ENCODE measurements at places on chromosomes 5 and 9. TPM values are rescaled to one million over a fixed set of nuclear protein-coding genes. Genes with fewer than 3 reads are reported as not detected.

CDC25C gene
- polyA plus RNA-seq: 6.7 TPM

PLGRKT gene
- polyA plus RNA-seq: 37.3 TPM

SPINK5 gene
- 0.31 TPM for polyA plus RNA-seq

PCDHGB2 gene
- 4.1 TPM for polyA plus RNA-seq

REXO4 gene
- polyA plus RNA-seq: 29.9 TPM

DNAJB5 gene
- polyA plus RNA-seq: 11.1 TPM

TEX53 gene
- not detected for polyA plus RNA-seq

NPDC1 gene
- polyA plus RNA-seq: 47.1 TPM

DPH7 gene
- polyA plus RNA-seq: 43.4 TPM

LCN1 gene
- polyA plus RNA-seq: not detected

TAF11L5 gene
- polyA plus RNA-seq: not detected
